B cell (primary cell): ENCODE measurements at places on chromosomes 2 and 18. TPM values are rescaled to one million over a fixed set of nuclear protein-coding genes. Genes with fewer than 3 reads are reported as not detected.
A peak's percentile ranks its signal among the peaks of the same experiment; 100 is the strongest.

DNA sequence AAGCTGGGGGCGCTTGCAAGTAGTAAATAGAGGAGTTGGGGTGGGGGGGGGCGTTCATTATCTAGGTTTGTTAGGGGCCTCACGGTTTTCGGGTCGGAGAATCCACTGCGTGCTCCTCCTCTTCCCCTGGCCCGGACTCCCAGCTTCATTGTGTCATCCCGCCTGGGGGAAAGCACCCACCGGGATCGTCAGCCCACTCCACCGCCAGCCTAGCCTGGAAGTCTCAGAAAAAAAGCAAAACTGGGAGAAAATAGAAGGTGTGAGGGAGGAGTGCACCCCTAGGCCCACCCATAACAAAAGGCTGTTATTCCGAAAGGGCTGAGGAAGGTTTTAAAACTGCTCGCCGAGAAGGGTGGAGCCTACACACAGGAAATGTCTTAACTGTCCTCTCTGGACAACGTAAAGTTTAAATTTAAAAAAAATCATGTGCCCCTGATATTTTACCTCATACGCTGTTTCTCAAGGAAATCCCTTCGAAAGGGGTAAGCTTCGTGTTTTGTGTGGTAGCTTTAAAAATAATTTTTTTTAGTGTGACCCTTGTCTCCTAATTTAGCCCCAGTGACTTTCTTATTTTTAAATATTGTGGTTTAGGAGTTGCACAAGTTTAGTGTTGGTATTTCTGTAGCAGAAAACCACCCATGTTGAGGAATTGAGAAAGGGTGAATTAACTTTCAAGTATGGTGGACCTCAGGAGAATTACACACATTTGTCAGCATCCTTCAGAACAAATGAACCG, 104.2 kb downstream of the SPTBN1 start:
- DNase-seq, result peak; percentile 63
- H3K27me3 ChIP-seq, result no peaks in the 10 kb centered on the region
- peak overlapping the region; percentile 81 for H3K27ac ChIP-seq
- no peaks in the 10 kb centered on the region for H3K36me3 ChIP-seq
- H3K4me1 ChIP-seq, result peaks cover 45% of the 10 kb centered on the region

GRCh38 chr2:223560749-223561435, 41.3 kb downstream of the SCG2 start:
- no peak for DNase-seq
- H3K27me3 ChIP-seq, result no peaks in the 10 kb centered on the region
- no peak overlapping the region for H3K4me3 ChIP-seq
- no peaks in the 10 kb centered on the region for H3K36me3 ChIP-seq
- no peaks in the 10 kb centered on the region for H3K4me1 ChIP-seq

The GALNT13 gene
- total RNA-seq, result not detected in 2 replicates

The ASTL gene
- 0.41 and 0.59 TPM in 2 replicates for total RNA-seq

The PASK gene
- 144 and 184 TPM in 2 replicates for total RNA-seq

The CCDC141 gene
- total RNA-seq, result 42.1 and 47.5 TPM in 2 replicates

DNA sequence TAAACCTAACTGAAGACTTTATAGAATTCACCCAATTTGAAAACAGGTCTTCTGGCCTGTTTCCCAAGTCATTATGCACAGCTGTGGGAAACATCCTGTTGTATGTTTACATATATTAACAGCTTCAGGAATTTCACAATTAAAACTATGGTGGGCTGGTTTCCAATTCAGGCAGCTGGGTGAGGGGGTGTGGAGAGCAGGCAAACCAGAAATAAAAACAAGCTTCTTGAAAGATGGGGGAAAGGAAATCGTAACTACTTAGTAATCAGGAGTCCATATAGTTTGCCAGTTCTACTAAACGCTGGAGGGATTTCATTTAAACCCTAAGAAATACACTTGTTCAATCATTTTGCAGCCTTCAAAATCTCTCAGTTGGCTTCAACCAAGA, 22.8 kb downstream of the ATP8B1 start:
- peaks cover 15% of the 10 kb centered on the region for H3K36me3 ChIP-seq
- H3K27me3 ChIP-seq, result no peaks in the 10 kb centered on the region
- peaks cover 7% of the 10 kb centered on the region for H3K4me1 ChIP-seq
- no peak overlapping the region for H3K4me3 ChIP-seq
- H3K27ac ChIP-seq, result no peak overlapping the region

DNA sequence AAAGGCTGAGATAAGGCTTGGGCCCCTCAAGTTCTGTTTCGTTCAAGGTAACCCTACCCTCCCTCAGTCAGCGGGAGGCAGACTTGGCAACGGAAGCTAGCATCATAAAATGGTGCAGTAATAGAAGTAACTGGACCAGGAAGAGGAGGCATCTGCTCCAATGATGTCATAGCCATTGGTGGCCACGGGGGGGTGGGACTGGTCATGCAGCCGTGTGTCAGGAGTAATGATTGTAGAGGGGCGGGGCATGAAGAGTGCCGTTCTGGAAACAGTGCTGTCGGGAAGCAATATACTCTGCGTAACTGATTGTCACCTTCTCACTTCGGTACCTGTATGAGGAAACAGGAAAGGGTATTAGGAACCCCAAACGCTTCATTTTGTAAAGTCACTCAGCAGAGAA, 6.9 kb upstream of the POLR2D start:
- no peaks in the 10 kb centered on the region for H3K4me1 ChIP-seq
- H3K4me3 ChIP-seq, result no peak overlapping the region
- H3K27me3 ChIP-seq, result no peaks in the 10 kb centered on the region
- DNase-seq, result no peak
- peaks cover 61% of the 10 kb centered on the region for H3K36me3 ChIP-seq

DNA sequence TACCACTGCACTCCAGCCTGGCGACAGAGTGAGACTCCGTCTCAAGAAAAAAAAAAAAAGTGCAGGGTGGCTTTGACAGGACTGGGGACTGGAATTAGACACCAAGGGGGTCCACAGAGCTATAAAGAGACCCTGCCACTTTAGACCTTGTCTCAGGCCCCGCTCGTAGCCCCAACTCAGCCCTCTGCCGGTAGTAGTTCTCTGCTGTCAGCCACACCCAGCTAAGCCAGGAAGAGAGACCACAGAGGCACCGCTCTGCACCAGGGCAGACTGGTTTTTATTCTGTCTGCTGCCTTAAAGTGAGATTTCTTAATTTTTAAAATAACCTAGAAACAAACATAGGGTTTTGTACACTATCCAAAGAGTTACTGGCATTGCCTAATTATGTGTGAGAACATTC, 66.0 kb downstream of the STEAP3 start:
- no peak for DNase-seq
- H3K4me3 ChIP-seq, result no peak overlapping the region
- no peak overlapping the region for H3K27ac ChIP-seq
- no peaks in the 10 kb centered on the region for H3K4me1 ChIP-seq
- no peaks in the 10 kb centered on the region for H3K27me3 ChIP-seq

DNA sequence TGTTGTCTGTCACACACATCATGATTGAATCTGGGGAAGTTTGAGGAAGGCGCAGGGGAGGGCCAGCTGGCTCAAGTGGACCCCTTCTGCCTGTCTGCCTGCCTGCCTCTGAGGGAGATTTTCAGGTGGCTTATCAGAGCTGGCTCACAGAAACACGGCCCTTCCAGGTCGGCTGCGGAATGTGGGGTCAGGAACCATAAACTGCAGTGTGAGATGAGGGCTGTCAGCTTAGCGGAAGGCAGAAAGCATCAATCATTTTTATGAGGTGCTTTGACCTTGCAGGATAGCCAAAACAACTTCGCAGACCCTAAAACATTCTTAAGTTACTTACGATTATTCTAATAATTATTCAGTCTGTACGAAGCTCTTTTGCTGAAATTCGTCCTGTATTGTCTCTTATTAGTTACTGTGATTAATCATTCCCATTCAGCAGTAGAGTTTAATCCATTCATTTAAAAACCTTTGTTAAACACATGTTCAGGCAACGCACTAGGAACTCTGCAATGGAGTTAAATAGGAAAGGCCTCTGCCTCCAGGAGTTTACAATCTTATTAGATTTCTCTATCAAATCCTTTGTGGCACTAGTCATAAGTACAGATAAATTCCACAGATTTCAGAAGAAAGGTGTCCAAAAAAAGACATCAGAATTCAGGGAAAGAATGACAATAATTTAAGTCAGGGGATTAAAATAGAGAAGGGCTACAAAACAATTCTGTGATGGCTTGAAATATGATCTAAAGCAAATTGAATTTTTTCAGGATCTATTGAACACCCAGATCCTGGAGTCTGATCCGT, 371.6 kb downstream of the HRH4 start:
- H3K27me3 ChIP-seq, result no peaks in the 10 kb centered on the region
- no peaks in the 10 kb centered on the region for H3K4me1 ChIP-seq
- DNase-seq, result no peak
- H3K27ac ChIP-seq, result no peak overlapping the region
- H3K4me3 ChIP-seq, result no peak overlapping the region
- no peaks in the 10 kb centered on the region for H3K36me3 ChIP-seq

- H3K4me3 ChIP-seq, result no peak overlapping the region
- DNase-seq, result no peak
- H3K4me1 ChIP-seq, result no peaks in the 10 kb centered on the region
- H3K36me3 ChIP-seq, result no peaks in the 10 kb centered on the region
Measured at GRCh38 chr2:12661489-12661888, 55.2 kb upstream of the TRIB2 start.

- H3K4me1 ChIP-seq, result peaks cover 10% of the 10 kb centered on the region
- H3K4me3 ChIP-seq, result no peak overlapping the region
- no peak overlapping the region for H3K27ac ChIP-seq
- no peaks in the 10 kb centered on the region for H3K36me3 ChIP-seq
- DNase-seq, result no peak
Measured at GRCh38 chr18:58958628-58959027, 94.0 kb downstream of the ZNF532 start.

GRCh38 chr18:42087235-42087634, 132.2 kb downstream of the PIK3C3 start:
- H3K4me3 ChIP-seq, result no peak overlapping the region
- H3K36me3 ChIP-seq, result peaks cover 7% of the 10 kb centered on the region
- H3K27ac ChIP-seq, result no peak overlapping the region
- no peaks in the 10 kb centered on the region for H3K4me1 ChIP-seq
- no peaks in the 10 kb centered on the region for H3K27me3 ChIP-seq

DNA sequence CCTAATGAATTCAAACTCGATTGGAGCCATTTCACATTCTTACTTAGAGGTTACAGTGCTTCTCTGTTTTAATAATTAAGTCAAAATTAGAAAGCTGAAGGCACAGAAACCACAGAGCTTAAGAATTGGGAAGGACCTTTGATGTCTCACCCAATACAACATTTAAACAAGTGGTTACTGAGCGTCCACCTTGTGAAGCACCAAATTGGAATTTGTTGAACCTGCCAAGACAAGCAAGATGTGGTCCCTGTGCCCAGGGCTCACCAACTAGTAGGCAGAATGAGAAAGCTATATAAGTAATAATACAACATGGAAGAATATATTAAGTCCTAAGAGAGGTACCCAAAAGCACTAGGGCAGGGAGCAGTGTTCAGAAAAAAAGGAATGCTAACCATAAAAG, 64.5 kb upstream of the NPAS2 start:
- no peaks in the 10 kb centered on the region for H3K4me1 ChIP-seq
- no peaks in the 10 kb centered on the region for H3K27me3 ChIP-seq
- H3K27ac ChIP-seq, result no peak overlapping the region
- no peak overlapping the region for H3K4me3 ChIP-seq
- no peaks in the 10 kb centered on the region for H3K36me3 ChIP-seq

DNA sequence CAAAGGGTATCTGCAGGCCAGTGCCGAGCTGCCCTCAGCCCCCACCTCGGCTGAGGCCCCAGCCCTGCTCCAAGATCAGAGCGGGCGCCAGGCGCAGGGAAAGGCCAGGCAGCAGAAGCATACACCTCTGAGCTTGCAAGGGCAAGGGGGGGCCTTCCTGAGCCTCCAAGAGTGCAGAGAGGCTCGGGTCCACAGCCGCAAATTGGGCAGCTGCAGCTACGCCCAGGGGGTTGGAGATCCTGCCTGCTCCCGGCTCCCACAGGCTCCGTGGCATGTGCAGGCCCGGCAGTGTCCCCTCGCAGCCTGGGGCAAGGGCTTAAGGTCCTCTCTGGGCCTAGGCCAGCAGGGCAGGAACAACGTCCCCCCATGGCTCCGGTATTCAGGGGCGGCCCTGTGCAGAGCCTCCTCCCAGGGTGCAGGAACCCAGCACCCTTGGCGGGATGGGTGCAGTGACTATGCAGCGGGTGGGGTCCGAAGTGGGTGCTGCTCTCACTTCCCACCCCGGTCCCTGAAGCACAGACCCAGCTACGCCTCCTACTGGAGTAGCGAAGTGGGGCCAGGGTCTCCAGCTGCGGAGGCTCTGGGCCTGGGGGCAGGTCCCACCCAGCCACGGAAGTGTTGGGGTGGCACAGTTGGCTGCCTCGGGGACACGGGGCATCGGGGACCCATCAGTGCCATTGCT, 120.2 kb upstream of the TMEFF2 start:
- H3K36me3 ChIP-seq, result no peaks in the 10 kb centered on the region
- no peak overlapping the region for H3K4me3 ChIP-seq
- no peak overlapping the region for H3K27ac ChIP-seq
- H3K27me3 ChIP-seq, result no peaks in the 10 kb centered on the region

GRCh38 chr2:25035537-25036220, 6.2 kb upstream of the EFR3B start:
- H3K27ac ChIP-seq, result no peak overlapping the region
- no peak overlapping the region for H3K4me3 ChIP-seq
- H3K4me1 ChIP-seq, result peaks cover 2% of the 10 kb centered on the region
- no peak for DNase-seq

GRCh38 chr18:67710639-67711038, 194.1 kb upstream of the DSEL start:
- no peak overlapping the region for H3K27ac ChIP-seq
- no peak for DNase-seq
- no peaks in the 10 kb centered on the region for H3K27me3 ChIP-seq
- no peak overlapping the region for H3K4me3 ChIP-seq
- H3K36me3 ChIP-seq, result no peaks in the 10 kb centered on the region
- no peaks in the 10 kb centered on the region for H3K4me1 ChIP-seq

GRCh38 chr2:180761224-180761623, 219.2 kb upstream of the UBE2E3 start:
- no peak for DNase-seq
- H3K36me3 ChIP-seq, result no peaks in the 10 kb centered on the region
- no peak overlapping the region for H3K27ac ChIP-seq

GRCh38 chr2:131035112-131035825, 58.0 kb downstream of the FAM168B start:
- H3K36me3 ChIP-seq, result no peaks in the 10 kb centered on the region
- DNase-seq, result no peak
- peaks cover 39% of the 10 kb centered on the region for H3K27me3 ChIP-seq
- no peak overlapping the region for H3K4me3 ChIP-seq
- no peak overlapping the region for H3K27ac ChIP-seq
- peaks cover 3% of the 10 kb centered on the region for H3K4me1 ChIP-seq

The SP9 gene
- not detected in 2 replicates for total RNA-seq

The MRPL33 gene
- 26.5 and 26.9 TPM in 2 replicates for total RNA-seq
